Activated CD4-positive, alpha-beta T cell treated with anti-CD3 and anti-CD28 coated beads for 36 hours (primary cell): ENCODE measurements at places on chromosomes 7 and 10.

DNA sequence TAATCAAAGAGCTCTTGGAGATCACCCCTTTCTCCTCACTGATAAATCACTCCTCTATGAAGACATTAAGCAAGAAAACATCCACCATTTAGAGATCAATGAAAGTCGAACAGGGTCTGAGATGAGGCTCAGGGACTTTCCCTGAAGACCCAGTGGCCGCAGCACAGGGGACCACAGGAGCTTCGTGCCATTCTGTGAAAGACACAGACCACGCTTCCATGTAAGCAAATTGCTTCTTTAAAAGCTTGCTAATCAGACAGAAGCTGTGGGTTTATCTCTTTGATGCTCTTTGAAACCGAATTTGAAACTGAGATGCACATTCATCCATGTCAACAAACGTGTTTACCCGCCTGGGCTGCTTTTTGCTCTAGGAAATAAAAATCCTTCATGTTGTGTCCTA lies 231.9 kb upstream of the PPP2R2D start:
- DNase-seq: no peak

DNA sequence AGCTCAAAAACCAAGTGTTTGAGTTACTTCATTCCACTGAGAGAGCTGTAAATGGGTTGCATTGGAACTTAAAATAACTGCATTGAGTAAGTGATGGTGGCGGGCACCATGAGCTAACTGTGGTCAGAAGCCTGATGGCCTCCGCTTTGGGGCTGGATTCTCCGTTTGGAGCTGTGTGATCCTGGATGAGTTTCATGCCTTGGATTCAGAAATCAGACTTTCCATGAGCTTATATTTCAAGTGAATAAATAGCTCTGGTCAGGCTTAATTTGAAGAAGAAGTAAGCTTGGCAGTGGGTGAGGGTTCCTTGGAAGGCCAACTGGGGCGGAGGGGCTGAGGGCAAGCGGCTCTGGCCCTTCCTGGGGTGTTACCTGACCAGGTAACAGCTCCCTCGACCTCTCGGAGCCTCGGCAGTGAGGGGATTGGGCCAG lies 5.6 kb downstream of the HTRA1 start:
- no peak for DNase-seq

DNA sequence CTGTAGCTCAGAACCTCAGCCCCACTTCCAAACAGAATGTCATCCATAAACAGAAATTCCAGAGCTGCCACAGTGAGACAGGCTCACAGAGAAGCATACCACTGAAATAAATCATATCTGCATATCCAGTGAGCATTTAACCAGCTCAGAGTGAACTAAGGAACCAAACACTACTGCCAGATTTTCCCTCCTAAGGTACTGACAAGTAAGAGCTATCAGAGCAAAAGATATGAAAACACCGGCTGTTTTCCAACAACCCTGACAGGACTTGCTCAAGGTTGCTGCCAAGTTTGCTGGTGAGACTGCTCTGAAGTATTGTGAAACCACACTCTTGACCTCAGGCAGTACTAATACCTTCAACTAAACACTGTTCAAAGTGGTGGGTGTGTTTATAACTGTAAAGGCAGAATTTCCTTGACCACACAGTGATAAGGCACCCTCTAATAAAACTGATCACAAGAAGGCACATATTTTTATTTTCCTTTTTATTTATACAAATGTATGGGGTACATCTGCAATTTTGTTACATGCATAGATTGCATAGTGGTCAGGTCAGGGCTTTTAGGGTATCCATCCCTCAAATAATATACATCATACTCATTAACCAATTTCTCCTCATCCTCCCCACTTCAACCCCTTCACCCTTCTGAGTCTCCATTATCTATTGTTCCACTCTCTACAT lies 18.3 kb downstream of the SGMS1 start:
- DNase-seq: no peak

- DNase-seq: no peak
Measured at GRCh38 chr10:128511284-128511683, 385.1 kb upstream of the MKI67 start.

DNA sequence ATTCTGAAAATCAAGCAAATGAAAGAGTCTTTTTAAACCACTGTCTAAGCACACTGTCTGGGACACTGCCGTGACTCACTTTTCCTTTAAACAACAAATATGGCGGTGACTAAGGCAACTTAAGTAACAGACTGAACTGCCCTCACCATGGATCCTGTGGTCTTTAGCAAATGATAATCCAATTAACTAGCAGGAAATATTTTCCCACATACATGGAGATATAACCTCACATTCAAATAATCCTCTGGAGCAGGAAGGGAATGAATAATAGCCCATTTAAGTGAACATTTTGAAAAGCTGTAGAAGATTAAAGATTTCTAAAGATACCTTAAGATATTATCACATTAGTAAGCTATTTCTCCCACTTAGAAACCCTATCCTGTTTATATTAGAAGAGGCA lies 40.3 kb upstream of the LRRC17 start:
- no peak for DNase-seq

- no peak for DNase-seq
Measured at GRCh38 chr7:70237256-70237655, 639.0 kb downstream of the AUTS2 start.

DNA sequence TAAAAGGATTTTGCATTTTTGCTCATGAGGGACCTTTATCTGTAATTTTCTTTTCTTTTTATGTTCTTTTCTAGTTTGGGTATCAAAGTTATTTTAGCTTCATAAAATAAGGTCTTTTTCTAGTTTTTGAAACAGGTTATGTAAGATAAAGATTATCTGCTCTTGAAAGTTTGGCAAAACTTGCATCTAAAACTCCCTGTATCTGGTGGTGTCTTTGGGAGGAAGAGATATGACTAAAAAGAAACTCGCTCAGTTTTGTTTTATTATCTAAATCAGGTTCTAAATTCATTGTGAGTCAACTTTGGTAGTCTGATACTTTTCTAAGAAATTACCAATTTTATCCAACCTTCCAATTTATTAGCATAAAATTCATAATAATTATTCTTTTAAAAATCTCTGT lies 55.1 kb downstream of the VCL start:
- DNase-seq: no peak

GRCh38 chr7:147567043-147567442 lies 1023.5 kb upstream of the C7orf33 start:
- no peak for DNase-seq

- peak; percentile 25 for DNase-seq
Measured at GRCh38 chr10:80191589-80192270, 13.6 kb downstream of the ANXA11 start.

GRCh38 chr7:3294432-3295100 lies 6.5 kb upstream of the SDK1 start:
- no peak for DNase-seq

DNA sequence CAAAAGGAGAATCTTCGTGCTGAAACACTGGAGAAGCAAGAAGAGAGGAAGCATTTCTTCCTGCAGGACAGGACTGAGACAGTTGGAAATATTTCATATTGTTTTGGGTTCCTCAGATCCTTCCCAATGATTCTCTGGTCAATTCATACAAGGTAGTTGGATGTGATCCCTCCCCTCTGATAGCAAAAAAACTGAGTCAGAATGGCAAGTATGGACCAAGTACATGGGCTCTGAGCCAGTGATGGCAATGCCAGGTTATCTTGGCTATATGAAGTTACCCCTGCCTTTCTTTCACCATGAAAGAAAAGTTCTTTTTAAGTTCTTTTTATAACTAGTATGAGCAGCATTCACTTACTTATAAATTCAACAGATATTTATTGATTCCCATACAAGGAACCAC lies 124.4 kb upstream of the PTPRZ1 start:
- no peak for DNase-seq

DNA sequence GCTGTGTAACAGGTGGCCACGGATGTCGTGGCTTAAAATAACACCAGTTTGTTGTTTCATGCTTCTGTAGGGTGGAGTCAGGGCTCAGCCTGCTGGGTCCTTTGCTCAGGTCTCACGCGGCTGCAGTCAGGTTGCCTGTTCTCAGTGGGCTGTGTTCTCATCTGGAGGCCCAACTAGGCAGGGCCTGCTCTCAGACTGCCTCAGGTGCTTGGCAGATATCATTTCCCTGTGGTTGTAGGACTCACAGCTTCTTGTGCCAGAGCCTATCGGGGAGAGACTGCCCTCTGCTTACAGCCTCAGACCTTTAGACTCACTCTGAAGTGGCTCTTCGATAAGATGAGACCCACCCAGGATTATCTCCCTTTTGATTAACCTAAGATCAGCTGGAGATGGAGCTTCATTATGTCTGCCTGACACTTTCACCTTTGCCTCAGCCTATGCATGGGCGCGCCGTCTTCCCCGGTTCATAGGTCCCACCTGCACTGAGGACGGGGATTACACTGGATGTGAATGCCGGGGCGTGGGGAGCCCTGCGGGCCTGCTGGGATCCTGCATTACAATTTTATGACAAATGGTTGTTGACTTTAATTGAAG lies 55.3 kb downstream of the INPP5A start:
- DNase-seq: no peak

DNA sequence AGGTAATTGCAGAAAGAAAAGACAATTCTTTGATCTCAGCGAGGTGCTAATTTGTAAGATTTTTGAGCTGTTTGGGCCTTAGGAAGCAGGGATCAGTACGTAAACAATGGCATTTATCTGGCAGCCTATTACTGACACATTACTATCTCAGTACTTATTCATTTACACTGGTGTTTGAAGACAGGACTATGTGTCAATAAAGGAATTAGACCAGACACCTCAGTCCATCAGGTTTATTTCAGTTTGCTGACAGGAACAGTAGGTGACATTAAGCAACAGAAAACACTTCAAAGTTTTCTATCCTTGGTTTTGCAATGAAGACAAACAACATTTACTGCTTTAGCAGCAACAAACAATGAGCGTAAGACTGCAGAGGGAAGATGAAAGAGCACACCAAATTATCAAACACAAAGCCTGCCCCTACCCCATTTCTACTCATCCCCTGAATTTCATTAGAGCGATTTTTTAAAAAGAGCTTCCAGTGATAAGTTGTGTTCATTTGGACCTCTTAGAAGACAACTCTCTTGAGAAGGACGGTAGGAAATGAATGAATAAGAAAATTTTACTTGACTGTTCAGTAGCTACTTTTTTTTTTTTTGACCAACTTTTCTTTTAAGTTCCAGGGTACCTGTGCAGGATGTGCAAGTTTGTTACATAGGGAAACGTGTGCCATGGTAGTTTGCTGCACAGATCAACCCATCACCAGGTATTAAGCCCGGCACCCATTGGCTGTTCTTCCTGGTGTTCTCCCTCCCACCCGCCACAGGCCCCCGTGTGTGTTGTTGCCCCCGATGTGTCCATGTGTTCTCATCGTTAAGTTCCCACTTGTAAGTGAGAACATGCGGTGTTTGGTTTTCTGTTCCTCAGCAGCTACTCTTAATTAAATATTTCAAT lies 138.8 kb downstream of the DKK1 start:
- no peak for DNase-seq

DNA sequence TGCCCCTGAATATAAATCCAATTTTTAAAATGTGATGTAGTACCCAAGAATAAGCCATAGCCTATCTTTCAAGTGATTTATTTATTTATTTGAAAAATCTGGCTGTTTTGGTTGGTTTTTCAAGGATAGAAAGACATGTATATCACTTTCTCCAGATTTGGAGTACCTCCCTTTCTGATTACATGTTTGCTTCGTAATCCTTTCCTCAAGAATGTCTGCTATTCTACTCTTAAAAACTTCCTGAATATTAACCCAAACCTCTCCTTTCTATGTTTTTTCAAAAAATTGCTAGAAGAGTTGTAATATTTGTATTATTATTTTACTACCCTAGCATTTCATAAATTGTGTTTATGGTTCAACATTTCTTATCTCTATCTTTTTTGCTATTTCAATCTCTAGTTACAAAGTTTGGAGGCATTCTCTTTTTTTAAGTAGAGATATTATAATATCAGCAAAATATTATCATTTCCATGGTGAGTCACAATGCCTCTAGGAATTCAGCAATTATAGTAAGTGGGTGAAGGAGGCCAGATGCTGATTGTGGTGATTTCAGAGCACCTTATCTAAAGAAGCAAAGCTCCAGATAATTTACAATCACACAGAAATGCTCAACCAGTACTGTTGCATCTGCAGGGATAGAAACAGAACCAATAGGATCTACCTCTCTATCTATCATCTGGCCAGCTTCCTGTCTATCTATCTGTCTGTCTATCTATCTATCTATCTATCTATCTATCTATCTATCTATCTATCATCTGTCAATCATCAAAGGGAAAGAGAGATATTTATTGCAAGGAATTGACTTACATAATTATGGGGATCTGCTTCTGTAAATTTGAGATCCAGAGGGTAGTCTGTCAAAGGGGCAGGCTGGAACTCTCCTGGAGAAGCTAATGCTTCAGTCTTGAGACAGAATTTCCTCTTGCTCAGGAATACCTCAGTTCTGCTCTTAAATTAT lies 412.5 kb upstream of the SEMA3C start:
- no peak for DNase-seq

DNA sequence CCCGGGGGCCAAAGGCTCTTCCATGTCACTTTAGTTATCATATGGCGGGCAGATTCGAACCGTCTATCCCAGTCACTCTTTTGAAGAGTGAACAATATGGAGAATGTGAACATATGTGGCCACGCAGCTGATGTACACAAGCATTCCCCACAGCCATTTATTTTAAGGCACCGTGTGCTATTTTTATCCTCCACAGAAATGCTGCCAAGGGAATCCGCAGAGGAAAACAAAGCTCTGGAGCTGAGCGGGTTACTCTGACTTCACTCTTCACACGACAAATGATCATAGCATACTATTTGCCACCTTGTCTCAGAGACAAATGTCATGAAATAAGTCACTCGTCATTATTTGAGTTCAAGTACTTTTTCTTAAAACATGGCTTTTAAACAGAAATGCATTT lies 100.3 kb downstream of the CTBP2 start:
- DNase-seq: no peak

GRCh38 chr10:97914837-97915211 lies 65.2 kb downstream of the GOLGA7B start:
- DNase-seq: peak; percentile 90
